ENCODE measurements at places on chromosomes 6 and 20.

DNA sequence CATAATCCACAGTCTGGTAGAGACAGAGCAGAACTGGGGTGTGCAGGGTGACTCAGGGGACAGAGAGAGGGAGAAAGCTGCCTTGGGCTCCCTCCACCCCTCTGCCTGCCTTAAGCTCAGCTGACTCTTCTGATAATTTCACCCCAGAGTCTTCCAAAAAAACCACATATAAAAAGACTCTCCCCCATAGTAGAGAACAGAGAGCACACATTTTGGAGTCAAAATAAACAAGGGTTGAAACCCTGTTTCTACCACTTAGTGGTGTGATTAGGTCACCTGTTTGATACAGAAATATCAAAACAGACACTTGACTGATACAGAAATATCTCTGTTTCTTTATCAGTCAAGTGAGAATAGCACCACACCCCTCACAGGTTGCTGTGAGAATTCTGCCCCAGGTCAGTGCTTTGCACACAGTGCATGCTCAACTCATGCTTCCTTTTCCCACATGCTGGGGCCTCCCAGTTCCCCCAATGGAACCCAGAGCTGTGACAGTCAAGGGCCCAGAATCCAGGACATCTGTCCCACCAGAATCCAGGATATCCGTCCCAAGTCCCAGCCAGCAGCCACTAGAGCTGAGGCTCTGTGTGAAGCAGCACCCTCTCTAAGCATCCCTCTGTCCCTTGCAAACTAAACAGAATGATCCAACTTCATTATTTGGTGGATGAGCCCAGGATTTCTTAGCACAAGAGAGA, 1.2 kb downstream of the TREML2 start:
- DNase-seq = peak; percentile 51

DNA sequence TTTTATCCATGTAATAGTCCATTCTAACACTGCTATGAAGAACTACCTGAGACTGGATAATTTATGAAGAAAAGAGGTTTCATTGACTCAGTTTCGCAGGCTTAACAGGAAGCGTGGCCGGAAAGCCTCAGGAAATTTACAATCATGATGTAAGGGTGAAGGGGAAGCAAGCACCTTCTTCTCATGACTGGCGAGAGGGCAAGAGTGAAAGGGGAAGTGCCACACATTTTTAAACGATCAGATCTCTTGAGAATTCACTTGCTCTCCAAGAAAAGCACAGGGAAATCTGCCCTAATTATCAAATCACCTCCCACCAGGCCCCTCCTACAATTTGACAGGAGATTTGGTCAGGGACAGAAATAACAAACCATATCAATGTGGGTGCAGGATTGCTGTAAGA, 859.7 kb downstream of the EPHA7 start:
- no peak for DNase-seq

GRCh38 chr6:166023273-166023989, 144.2 kb downstream of the TBXT start:
- DNase-seq = no peak

DNA sequence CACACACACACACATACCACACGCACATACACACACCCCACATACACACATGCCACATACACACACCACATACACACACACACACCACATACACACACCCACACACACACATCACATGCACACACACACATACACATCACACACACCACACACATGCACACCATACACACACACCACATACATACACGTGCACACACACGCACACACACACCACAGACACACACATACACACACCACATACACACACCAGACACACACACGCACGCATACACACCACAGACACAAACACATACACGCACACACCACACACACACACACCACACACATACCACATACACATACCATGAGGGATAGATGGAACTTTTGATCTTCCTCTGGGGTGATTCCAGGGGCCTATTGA, 90.2 kb downstream of the DLGAP4 start:
- DNase-seq = no peak

DNA sequence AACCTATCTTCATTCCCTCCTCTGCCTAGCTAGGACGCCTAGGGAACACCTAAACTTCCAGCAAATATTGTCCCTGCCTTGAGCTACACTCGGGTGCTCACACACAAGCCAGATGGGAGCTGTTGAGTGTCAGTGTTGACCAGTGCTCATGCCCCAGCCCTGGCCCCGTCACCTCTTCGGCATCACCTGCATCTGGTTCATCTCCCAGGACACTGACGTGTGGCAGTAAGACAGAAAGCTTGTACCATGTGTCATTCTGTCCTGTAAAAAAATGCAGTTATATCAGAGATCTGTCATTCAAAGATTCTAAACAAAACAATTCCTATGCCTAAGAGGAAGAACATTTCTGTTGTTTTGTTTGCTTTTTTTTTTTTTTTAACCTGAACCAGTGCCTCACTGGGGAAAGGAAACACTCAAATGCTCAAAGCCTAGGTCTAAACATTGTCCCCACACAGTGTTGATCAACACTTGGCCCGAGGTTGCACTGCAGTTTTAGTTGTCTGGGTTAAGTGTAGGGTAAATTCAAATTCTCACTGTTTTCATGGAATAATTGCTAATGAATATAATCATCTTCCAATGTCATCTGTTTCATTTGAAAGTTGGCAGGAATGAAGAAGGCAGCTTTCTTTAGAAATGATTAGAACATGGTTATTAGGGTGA, 102.7 kb upstream of the SASH1 start:
- no peak for DNase-seq

DNA sequence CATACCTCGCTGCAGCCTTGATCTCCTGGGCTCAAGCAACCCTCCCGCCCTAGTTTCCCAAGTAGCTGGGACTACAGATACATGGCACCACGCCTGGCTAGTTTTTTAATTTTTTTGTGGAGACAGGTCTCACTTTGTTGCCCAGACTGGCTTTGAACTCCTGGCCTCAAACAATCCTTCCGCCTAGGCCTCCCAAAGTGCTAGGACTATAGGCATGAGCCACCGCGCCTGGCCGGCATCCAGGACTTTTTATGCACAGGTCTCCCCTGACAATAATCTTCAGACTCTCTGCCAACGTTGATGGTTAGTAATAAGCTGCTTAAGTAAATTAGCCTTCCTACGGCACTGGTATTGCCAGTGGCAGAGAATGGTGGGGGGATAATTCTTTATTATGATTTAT, 110.5 kb upstream of the MTHFD1L start:
- DNase-seq = no peak

- no peak for DNase-seq
Observed at GRCh38 chr6:54431466-54431865, 123.2 kb downstream of the TINAG start.

- DNase-seq = no peak
Observed at GRCh38 chr20:35572838-35573237, 31.0 kb downstream of the ERGIC3 start.

DNA sequence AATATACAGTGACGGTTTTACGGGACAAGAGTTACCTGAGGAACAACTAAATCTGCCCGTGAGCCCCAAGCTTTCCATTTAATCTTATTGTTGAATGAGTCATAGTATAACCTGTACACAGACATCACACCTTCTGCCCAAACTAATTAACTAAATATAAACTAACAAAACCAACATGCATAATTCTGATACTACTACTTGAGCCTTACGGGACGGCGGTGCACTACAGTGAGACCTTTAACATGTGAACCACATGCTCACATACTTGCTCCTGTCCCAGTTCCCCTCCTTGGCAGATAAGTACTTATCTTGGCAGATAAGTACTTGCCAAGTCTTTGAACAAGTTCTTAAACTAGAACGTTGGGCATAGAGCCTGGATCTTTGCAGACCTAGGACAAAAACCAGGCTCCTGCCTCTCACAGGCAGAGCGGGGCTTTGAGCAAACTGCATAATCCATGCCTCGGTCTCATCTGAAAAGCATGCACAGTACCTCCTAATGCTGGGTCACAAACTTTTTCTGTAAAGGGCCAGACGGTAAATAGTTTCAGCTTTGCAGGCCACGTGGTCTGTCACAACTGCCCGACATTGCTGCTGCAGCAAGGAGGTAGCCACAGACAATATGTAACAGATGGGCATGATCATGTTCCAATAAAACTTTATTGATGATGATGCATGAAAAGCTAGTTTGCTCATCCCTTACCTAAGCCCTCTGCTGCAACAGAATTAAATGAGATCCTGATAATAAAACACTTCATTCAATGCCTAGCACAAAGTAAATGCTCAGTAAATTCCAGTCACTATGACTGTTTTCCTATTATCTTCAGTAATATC, 23.0 kb downstream of the ZNF217 start:
- no peak for DNase-seq
